ENCODE measurements at places on chromosomes 13 and 19.

DNA sequence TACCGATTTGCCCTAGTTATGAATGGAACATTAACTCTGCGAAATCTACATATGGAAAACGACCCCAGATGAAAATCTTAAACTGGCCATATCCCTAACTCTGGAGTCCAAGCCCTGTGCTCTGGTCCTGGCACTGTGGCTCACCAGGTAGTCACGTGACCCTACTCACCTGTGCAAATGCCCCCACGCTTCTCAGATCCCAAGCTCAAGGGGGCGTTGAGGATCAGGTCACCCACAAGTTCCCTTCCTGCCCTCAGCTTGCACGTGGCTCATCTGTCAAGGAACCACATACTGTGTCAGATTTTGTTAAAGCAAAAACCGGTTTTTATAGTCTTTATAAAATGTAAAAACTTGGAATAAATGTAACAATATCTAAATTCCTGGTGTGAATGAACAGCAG is 324.0 kb downstream of the SHISA2 start:
- H3K4me3 ChIP-seq = no peak overlapping the region
- H3K27ac ChIP-seq = no peak overlapping the region
- H3K4me1 ChIP-seq = peaks cover 4% of the 10 kb centered on the region
- H3K36me3 ChIP-seq = no peaks in the 10 kb centered on the region

DNA sequence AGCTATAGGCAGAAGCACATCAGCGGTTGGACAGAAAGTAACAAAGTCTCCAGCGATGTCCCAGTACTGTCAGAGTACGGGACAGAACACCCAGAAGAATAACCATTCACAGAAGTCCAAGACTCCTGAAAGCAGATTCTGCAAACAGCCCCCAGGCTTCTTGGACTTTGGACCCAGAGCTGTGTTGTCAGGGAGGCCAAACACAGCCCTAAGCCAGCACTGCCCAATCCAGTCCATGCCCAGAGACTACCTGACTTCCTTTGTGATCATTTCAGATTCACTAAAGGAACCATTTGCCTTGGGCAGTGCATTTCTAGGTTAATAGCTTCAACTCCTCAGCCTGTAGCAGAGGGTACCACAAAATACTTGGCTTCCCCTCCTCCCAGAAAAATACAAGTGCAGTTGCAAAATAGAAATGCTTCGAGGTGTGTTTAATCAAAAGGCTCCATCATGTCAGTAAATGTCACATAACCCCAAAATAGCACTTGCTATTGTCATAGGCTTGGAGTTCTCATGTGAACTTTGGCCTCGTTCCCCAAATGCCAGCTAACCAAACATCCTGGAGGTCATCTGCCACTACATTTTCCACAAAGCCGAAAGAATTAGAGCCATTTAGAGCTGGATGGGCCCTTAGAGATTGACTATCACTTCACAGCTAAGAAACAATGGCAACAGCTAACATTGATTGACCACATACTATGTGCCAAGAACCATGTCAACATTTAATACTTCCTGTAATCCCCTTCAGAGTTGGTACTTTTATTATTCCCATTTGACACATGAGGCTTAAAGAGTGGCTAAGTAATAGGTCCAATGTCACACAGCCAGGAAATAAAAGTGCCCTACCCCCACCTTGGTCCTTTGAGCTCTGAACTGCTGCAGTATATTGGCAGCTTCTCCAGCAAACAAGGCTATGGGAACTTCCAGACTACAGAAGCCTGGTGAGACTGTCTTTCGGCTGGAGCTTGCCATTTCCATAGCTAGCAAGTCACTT is 329.9 kb downstream of the FOXO1 start:
- peaks cover 9% of the 10 kb centered on the region for H3K4me1 ChIP-seq
- H3K36me3 ChIP-seq = no peaks in the 10 kb centered on the region
- no peak overlapping the region for H3K27ac ChIP-seq
- H3K27me3 ChIP-seq = no peaks in the 10 kb centered on the region
- DNase-seq = no peak
- H3K4me3 ChIP-seq = no peak overlapping the region

DNA sequence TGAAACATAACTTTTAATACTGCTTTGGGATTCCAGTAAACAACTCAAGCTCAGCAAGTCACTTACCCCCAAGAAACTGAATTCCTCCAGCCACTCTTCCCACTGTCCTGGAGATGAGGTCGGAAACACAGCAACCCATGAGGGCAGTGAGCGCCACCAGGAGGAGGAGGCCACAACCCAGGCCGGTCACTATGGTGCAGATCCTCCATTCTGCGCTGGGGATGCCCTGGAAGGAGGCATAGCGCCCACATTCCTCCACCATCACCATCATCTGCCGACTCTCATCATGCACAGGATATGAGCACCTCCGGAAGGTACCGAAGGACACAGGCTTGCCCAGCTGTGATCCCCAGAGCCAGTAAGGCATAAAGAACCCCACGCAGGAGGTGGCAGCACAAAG is 2.2 kb downstream of the LHFPL6 start:
- H3K27me3 ChIP-seq = no peaks in the 10 kb centered on the region
- peak; percentile 33 for DNase-seq
- H3K4me1 ChIP-seq = peaks cover 3% of the 10 kb centered on the region
- peaks cover 9% of the 10 kb centered on the region for H3K36me3 ChIP-seq
- H3K27ac ChIP-seq = no peak overlapping the region
- H3K4me3 ChIP-seq = peak overlapping the region; percentile 94

GRCh38 chr19:20669263-20669662 is 7.9 kb upstream of the ZNF626 start:
- no peaks in the 10 kb centered on the region for H3K27me3 ChIP-seq
- DNase-seq = no peak
- H3K4me1 ChIP-seq = no peaks in the 10 kb centered on the region

- peak overlapping the region; percentile 31 for H3K27ac ChIP-seq
- no peak for DNase-seq
- no peaks in the 10 kb centered on the region for H3K36me3 ChIP-seq
- no peak overlapping the region for H3K4me3 ChIP-seq
Measured at GRCh38 chr13:99996381-99996973, 14.9 kb downstream of the ZIC2 start.

- H3K27ac ChIP-seq = no peak overlapping the region
- no peaks in the 10 kb centered on the region for H3K36me3 ChIP-seq
- no peaks in the 10 kb centered on the region for H3K4me1 ChIP-seq
- H3K4me3 ChIP-seq = no peak overlapping the region
- DNase-seq = no peak
Measured at GRCh38 chr19:28744943-28745342, 468.0 kb downstream of the UQCRFS1 start.

- H3K4me3 ChIP-seq = peak within 1 kb of the TSS; percentile 67
- H3K36me3 ChIP-seq = peaks cover 29% of the 10 kb centered on the region
- peaks cover 13% of the 10 kb centered on the region for H3K4me1 ChIP-seq
- no peaks in the 10 kb centered on the region for H3K27me3 ChIP-seq
- H3K27ac ChIP-seq = no peak within 1 kb of the TSS
Measured at GRCh38 chr19:34364830-34365462, at the start of gene GPI. TSS of gene GPI (plus strand) at chr19:34365196. CDS start at chr19:34365267, 71 bp downstream.

DNA sequence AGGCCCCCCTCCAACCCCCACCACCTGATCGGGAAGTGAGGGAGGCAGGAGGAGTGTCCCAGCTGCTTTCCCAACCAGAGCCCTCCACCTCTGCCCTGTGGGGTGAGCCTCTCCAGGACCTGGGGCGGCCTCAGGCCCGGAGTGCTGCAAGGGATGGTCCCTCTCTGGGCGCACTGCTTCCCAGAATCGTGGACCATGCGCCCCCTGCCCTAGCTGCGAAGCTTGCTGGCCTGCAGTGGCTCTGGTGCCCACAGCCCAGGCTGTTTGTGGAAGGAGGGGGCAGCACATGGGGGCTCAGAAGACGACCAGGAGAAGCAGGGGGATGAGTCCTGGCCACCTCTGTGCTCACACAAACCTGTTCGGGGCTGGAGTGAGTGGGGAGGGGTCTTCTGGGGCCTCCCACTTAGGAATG is 33.6 kb downstream of the CEBPG start:
- H3K4me3 ChIP-seq = no peak overlapping the region
- DNase-seq = no peak
- no peak overlapping the region for H3K27ac ChIP-seq
- H3K27me3 ChIP-seq = no peaks in the 10 kb centered on the region
- peaks cover 38% of the 10 kb centered on the region for H3K36me3 ChIP-seq

- DNase-seq = peak; percentile 50
- H3K4me1 ChIP-seq = no peaks in the 10 kb centered on the region
- H3K27me3 ChIP-seq = no peaks in the 10 kb centered on the region
- no peak overlapping the region for H3K4me3 ChIP-seq
- no peaks in the 10 kb centered on the region for H3K36me3 ChIP-seq
- H3K27ac ChIP-seq = no peak overlapping the region
Measured at GRCh38 chr13:69324090-69324886, 783.3 kb upstream of the ATXN8OS start.

GRCh38 chr13:34020388-34020787 is 202.4 kb downstream of the RFC3 start:
- no peak for DNase-seq
- no peaks in the 10 kb centered on the region for H3K36me3 ChIP-seq
- H3K27me3 ChIP-seq = no peaks in the 10 kb centered on the region
- no peaks in the 10 kb centered on the region for H3K4me1 ChIP-seq
- no peak overlapping the region for H3K4me3 ChIP-seq

GRCh38 chr13:94988654-94989053 is 276.3 kb upstream of the SOX21 start:
- H3K27me3 ChIP-seq = peaks cover 4% of the 10 kb centered on the region
- H3K4me1 ChIP-seq = no peaks in the 10 kb centered on the region
- no peak overlapping the region for H3K4me3 ChIP-seq
- peak; percentile 7 for DNase-seq
- no peak overlapping the region for H3K27ac ChIP-seq

DNA sequence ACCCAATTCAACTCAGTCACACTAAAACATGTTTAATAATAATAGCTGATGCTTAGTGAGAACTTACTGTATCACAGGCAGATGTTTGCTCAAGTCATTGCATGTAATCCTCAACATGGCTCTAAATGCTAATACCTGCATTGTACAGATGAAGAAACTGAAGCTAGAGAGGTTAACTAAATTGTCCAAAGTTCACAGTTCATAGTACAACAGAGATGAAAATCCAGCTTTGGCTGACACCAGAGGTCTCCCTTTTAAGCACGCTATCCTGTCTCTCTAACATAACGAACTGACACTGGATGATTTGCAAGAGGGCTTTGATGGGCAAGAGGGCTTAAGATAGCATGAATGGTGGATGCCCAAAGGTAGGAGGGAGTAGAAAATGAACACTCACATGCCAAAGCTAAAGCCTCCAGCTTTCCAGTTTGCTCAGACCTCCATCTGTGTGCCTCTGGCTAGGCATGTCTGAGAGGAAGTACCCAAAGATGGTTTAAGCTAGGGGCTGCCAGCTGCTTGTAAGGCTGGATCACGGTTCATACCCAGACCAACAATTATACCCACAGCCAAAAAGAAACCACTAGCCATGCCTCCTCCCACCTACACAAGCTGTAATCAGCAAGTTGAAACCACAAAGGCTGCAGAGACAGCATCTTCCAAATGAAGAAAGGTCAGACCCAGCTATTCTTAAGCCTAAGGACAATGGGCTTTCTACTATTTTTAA is 196.9 kb upstream of the UBL3 start:
- no peak for DNase-seq
- H3K27me3 ChIP-seq = no peaks in the 10 kb centered on the region
- no peak overlapping the region for H3K4me3 ChIP-seq
- no peaks in the 10 kb centered on the region for H3K36me3 ChIP-seq
- no peak overlapping the region for H3K27ac ChIP-seq
- H3K4me1 ChIP-seq = peaks cover 2% of the 10 kb centered on the region

DNA sequence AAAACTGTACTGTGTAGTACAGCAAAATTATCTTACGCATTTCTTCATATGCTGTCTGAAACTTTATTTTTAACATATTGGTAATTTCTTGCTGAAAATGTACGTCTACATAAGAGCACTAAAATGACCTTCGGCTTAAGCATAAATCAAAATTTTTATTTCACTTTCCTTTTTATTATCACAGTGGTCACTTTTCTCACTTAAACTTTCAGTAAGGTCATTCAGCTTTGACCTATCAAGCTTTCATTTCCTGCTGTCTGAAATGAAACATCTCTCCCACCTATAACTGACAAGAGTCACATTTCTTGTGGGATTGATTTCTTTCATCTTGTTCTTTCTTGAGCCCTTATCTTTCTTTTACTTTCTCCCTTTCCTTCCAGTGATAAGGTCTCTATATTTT is 2212.7 kb upstream of the PCDH20 start:
- H3K4me3 ChIP-seq = no peak overlapping the region
- no peaks in the 10 kb centered on the region for H3K4me1 ChIP-seq
- no peaks in the 10 kb centered on the region for H3K36me3 ChIP-seq
- no peaks in the 10 kb centered on the region for H3K27me3 ChIP-seq
- H3K27ac ChIP-seq = no peak overlapping the region
- no peak for DNase-seq

DNA sequence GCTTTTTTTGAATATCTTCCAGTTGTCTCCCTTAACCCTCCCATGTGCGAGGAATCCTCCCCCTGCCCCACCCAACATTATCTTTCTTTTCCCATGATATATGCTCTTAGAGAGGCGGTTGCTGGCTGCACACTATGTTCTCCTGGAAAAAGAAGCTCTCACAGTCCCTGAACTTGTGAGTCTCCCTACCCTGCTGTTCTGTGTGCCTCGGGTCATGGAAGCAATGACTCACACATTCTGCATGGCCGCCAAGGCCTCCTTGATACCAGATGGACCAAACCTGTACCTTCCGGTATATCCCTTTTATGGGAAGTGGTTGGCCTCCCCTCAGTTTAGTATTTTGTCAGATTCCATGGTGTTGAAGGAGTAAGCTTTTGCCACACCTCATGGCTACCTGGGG is 705.4 kb downstream of the SLITRK6 start:
- H3K36me3 ChIP-seq = no peaks in the 10 kb centered on the region
- H3K27me3 ChIP-seq = no peaks in the 10 kb centered on the region
- H3K4me3 ChIP-seq = no peak overlapping the region
- H3K4me1 ChIP-seq = no peaks in the 10 kb centered on the region
- DNase-seq = peak; percentile 6
- H3K27ac ChIP-seq = no peak overlapping the region

GRCh38 chr13:20495087-20496023 is 30.3 kb downstream of the CRYL1 start:
- H3K27ac ChIP-seq = no peak overlapping the region
- peak; percentile 70 for DNase-seq

GRCh38 chr19:30450100-30450499 is 77.9 kb downstream of the ZNF536 start:
- no peaks in the 10 kb centered on the region for H3K36me3 ChIP-seq
- peak overlapping the region; percentile 85 for H3K27ac ChIP-seq
- H3K4me3 ChIP-seq = peak overlapping the region; percentile 73
- DNase-seq = no peak
- no peaks in the 10 kb centered on the region for H3K27me3 ChIP-seq

GRCh38 chr19:12943437-12944044 is 2.1 kb upstream of the RAD23A start:
- H3K27me3 ChIP-seq = no peaks in the 10 kb centered on the region
- H3K4me1 ChIP-seq = peaks cover 34% of the 10 kb centered on the region
- no peak overlapping the region for H3K27ac ChIP-seq
- no peak for DNase-seq
- H3K4me3 ChIP-seq = no peak overlapping the region

All from mesenchymal stem cell (in vitro differentiated cells and primary cell).